Bronchus fibroblast of lung (primary cell): ENCODE measurements at places on chromosomes 7 and 10. TPM values are rescaled to one million over a fixed set of nuclear protein-coding genes. Genes with fewer than 3 reads are reported as not detected.

Gene IKZF1
- not detected in 2 replicates for total RNA-seq

Gene STOX1
- total RNA-seq, result under 0.01 and 0.15 TPM in 2 replicates

Gene ACBD7
- 3.4 and 3.9 TPM in 2 replicates for total RNA-seq

Gene CLIP2
- 27.6 and 28.4 TPM in 2 replicates for total RNA-seq

Gene EPC1
- 9.7 and 10.4 TPM in 2 replicates for total RNA-seq

Gene TMEM184A
- total RNA-seq, result under 0.01 TPM in 1 of 2 replicates, not detected in the other

Gene SEC61A2
- total RNA-seq, result 3.0 and 4.2 TPM in 2 replicates

Gene MMD2
- total RNA-seq, result not detected in 2 replicates

Gene MAGI2
- total RNA-seq, result 1.3 and 1.5 TPM in 2 replicates

Gene RTKN2
- 0.89 and 2.0 TPM in 2 replicates for total RNA-seq

Gene NPTX2
- total RNA-seq, result 0.45 and 0.50 TPM in 2 replicates

Gene MRPS33
- total RNA-seq, result 23.2 and 27.2 TPM in 2 replicates

Gene AEBP1
- 31.1 and 37.2 TPM in 2 replicates for total RNA-seq

Gene FGF8
- total RNA-seq, result not detected in 2 replicates

Gene CUZD1
- 0.45 and 0.84 TPM in 2 replicates for total RNA-seq

Gene VOPP1
- total RNA-seq, result 62.0 and 62.2 TPM in 2 replicates

Gene C7orf33
- not detected in 2 replicates for total RNA-seq

Gene TEX47
- not detected in 2 replicates for total RNA-seq

Gene CEP55
- 56.3 and 78.7 TPM in 2 replicates for total RNA-seq

Gene GIMAP2
- 0.15 and 0.34 TPM in 2 replicates for total RNA-seq

Gene MYO3A
- total RNA-seq, result not detected in 2 replicates

Gene SSC4D
- 0.45 and 0.67 TPM in 2 replicates for total RNA-seq

Gene EPHA1
- 0.15 and 0.17 TPM in 2 replicates for total RNA-seq

Gene SUN3
- not detected in 2 replicates for total RNA-seq

Gene SRRM3
- 1.3 and 1.8 TPM in 2 replicates for total RNA-seq

Gene BLNK
- 0.15 and 0.50 TPM in 2 replicates for total RNA-seq

Gene ACSM6
- total RNA-seq, result not detected in 2 replicates

Gene NYAP1
- 1.8 and 3.9 TPM in 2 replicates for total RNA-seq

Gene SPDYE2B
- not detected in 2 replicates for total RNA-seq

Gene UCMA
- total RNA-seq, result not detected in 2 replicates

Gene SPDYE1
- total RNA-seq, result not detected in 2 replicates

Gene RSPH10B2
- total RNA-seq, result not detected in 2 replicates

Gene CRYGN
- not detected in 2 replicates for total RNA-seq

Gene SPOCK2
- total RNA-seq, result 0.15 and 0.34 TPM in 2 replicates

Gene OR2A12
- total RNA-seq, result not detected in 2 replicates

Gene DNAJB12
- 23.5 and 28.7 TPM in 2 replicates for total RNA-seq
